ENCODE measurements at places on chromosomes 13 and 19.

DNA sequence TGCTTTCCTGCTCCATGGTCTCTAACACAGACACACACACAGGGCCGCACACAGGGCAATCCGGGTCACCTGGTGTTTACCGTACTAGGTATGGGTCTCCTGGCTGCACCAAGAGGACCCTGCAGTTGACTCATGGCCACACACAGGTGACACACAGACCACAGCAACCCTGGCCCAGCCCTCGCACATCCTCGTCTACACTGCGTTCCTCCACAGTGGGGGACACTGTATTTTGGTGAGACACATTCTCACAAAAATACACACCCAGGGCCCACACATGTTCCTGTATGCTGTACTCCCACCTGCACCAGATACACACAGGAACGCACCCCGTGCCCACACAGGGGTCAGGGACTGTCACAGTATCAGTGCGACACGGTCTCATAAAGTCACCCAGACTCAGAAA is 12.8 kb downstream of the PDE4A start:
- DNase-seq = no peak

- DNase-seq = no peak
Observed at GRCh38 chr13:20713751-20714150, 10.3 kb downstream of the IL17D start.

DNA sequence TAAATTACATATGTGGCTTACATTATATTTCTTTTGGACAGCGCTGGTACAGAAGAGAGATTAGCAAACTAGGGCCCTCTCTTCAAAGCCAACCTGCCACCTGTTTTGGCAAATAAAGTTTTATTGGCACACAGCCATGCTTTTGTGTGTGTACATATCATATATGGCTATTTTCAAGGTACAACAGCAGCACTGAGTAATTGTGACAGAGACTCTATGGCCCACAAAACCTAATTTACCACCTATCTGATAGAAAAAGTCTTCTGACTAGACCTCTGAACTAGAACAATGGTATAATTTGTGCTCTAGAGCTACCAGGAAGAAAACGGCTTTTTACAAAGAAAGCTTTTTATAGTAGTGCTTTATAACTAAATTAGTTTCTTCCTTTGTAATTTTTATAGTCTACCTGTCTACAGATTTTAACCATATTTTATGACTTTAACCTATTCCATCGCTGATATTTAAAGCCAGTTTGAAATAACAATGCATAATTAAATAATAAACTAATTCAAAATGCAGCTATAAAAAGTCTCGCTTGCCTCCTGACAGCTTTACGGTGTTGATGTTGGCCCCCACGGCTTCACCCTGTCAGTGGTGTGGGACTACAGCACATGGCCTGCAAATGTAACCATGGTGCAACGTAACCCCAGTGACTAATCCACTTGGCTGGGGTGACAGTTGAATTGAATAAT is 17.7 kb upstream of the DPY19L3 start:
- no peak for DNase-seq

DNA sequence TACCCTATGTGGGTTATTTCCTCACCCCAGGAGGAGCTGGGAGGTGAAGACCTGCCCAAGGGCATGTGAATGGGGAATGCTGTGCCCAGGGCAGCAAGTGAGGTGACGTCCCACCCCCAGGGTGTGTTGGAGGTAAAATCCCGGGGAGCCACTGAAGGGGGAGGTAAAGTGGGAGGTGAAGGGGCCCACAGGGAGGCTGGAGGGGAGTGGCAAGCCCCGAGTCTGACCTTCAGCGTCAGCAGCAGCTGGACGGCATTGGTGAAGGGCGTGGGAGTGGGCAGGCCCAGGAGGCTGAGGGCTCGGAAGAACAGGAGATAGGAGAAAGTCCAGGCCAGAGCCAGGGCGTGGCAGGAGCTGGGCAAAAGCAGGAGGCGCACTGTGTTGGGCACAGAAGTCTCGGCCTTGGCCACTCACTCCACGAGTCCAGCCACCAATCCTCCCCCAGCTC is 2.4 kb downstream of the MBOAT7 start:
- DNase-seq = no peak

- DNase-seq = no peak
Observed at GRCh38 chr19:39310558-39311311, 9.9 kb downstream of the LRFN1 start.

GRCh38 chr13:32863596-32863995 is 152.6 kb upstream of the KL start:
- DNase-seq = no peak

DNA sequence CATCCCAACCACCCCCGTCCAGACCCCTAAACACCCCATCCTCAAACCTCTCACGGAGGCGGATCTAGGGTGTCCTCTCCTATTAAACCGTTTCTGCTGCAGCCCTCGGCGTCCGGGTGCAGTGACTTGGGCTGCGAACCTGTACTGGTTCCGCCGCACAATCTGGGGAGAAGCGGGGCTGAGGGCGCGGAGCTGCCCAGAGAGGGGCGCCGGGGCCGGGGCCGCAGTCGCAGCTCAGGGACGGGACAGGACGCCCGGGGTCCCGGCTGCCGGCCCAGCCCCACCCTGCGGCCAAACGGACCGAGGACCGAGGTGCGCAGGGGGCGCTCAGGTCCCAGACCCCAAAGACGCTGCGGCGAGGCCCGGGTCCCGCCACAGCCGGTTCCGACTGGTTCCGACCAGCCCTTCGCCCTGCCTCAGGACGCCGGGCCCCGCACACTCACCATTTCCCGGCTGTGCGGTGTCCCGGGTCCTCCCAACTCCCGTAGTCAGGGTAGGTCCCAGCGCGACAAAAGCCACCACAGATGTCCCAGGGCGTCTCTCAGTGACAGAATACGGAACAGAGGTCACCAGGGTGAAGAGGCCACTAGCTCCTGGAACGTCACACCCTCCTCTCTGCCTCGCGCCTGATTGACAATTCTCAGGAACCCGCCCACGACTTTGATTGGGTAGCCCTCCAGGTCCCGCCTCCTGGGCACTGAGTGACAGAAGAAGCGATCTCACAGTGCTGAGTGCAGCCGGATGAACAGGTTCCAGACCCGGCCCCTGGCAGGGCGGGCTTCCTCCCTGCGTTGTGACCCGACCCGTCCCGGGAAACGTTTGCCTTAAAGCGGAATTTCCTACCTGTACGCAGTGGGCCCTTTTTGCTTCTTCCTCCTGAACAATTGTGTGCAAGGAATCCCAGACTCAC is at the start of gene ZNF44:
Gene ZNF44, minus strand, starts transcription at position 635 of the 910 bp plus-strand sequence. Its CDS starts 189 bp downstream, at position 446.
- peak; percentile 93 for DNase-seq

- no peak for DNase-seq
Observed at GRCh38 chr13:46006688-46007452, 45.7 kb downstream of the ZC3H13 start.

DNA sequence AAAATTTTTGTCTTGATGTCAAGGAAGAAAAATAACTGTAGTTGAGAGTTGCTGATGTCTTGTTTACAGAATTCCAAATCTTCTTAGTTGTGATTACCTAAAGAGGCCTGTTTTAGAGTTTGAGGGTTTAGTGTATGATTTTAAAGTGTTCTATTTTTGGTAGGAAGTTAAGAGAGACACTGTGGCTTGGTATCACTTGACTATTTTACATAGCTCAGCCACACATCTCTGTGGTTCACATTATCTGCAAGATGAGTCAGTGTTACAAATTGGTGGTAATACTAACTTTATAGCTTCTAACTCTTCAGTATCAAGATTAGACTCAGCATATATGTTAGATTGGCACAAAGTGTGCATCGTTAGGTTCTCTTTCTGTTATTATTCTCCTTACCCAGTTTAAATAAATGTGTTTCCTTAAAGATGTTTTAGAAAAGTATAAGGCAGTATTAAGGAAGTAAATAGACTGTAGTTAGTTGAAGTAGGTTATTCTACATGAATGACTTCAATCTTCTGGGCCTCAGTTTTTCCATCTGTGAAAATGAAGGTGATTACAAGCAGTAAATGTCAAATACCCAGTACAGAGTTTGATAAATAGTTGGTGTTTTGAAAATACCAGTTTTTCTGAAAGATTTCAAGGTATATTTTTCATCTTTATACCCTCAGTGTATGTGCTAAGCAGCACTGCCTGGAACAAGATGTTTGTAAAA is 33.4 kb downstream of the COG6 start:
- no peak for DNase-seq

- DNase-seq = no peak
Observed at GRCh38 chr13:110492679-110493593, 68.6 kb downstream of the RAB20 start.
